ENCODE measurements at places on chromosomes 7 and 10. TPM values are rescaled to one million over a fixed set of nuclear protein-coding genes. Genes with fewer than 3 reads are reported as not detected.

GRCh38 chr10:70319183-70319582 is 35.4 kb upstream of the NPFFR1 start:
- no peaks in the 10 kb centered on the region for H3K27me3 ChIP-seq
- no peak overlapping the region for H3K27ac ChIP-seq
- no peaks in the 10 kb centered on the region for H3K4me1 ChIP-seq
- no peak overlapping the region for H3K4me3 ChIP-seq
- H3K36me3 ChIP-seq: no peaks in the 10 kb centered on the region

DNA sequence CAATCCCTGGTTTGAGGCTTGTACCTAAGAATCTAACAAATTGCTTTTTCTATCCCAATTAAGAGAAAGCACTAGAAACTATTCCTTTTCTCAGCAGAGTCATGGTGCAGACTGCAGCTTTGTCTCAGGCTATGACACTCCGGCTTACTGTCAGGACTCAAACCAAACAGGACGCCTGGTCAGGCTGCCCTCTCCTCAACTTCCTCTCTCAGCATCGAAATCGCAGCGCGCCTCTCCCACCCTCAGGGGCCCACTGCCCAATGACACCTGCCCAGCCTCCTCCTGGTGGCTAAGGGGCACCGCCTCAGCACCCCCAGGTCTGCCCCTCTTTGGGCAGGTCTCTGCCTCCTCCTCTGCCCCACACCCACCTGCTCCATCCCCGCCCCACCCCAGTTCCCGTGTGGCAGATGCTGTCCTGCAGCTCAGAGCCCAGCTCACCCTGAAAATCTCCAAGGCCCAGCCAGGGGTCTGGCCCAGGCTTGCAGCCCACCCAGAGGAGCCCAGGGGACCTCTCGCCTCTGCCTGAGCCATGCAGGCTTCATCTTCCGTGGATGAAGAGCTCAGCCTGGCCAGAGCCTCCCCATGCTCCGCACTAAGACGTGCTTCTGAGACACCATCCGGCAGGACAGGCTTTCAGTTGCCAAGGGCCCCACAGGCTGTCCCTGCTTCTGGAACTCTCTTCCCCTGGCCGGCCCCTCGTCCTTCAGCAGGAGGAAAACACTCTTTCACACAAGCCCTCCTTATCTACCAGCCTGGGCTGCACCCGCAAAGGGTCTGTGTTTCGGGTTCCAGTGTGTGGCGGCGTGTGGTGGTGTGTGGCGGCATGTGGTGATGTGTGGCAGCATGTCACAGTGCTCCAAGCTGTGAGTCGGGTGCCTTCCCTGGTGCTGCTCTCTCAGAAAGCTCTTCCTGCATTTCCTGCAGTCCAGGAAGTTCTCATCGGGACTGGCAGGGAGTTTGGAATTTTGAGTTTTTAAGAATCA is 16.4 kb upstream of the PTPRN2 start:
- no peaks in the 10 kb centered on the region for H3K4me1 ChIP-seq
- H3K27me3 ChIP-seq: no peaks in the 10 kb centered on the region
- no peak for DNase-seq

Gene UCMA
- not detected for total RNA-seq

DNA sequence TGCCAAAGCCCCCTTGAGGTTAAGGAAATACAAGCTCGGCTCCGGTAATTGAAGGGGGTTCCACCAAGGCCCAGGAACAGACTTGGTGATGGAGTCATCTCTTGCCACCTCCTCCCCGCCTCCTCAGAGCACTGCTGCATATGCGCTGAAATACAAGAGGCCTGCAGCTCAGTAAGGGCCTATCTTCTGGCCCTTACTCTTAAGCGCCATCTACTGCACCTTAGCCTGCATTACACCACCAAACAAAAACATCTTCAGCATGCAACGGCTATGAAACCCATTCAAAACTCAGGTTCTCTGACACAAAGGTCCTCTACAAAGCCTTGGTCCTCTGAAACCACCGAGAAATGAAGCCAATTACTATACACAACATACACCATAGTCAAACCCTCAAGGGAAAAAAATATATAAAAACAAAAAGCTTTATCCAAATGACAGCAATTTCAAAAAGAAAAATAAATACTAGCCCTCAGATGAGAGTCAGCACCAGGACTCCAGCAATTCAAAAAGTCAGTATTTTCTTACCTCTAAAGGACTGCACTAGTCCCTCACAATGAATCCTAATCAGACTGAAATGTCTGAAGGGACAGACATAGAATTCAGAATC is 176.8 kb upstream of the TBX20 start:
- H3K4me1 ChIP-seq: no peaks in the 10 kb centered on the region
- no peak overlapping the region for H3K27ac ChIP-seq
- H3K36me3 ChIP-seq: no peaks in the 10 kb centered on the region
- DNase-seq: no peak
- no peak overlapping the region for H3K4me3 ChIP-seq

- H3K27ac ChIP-seq: no peak overlapping the region
- no peak for DNase-seq
Measured at GRCh38 chr7:55092186-55092974, 73.6 kb downstream of the EGFR start.

- no peak overlapping the region for H3K4me3 ChIP-seq
- DNase-seq: no peak
- H3K27me3 ChIP-seq: no peaks in the 10 kb centered on the region
- no peak overlapping the region for H3K27ac ChIP-seq
- H3K36me3 ChIP-seq: no peaks in the 10 kb centered on the region
Measured at GRCh38 chr10:83990126-83990525, 149.2 kb upstream of the GHITM start.

- no peaks in the 10 kb centered on the region for H3K27me3 ChIP-seq
- DNase-seq: no peak
- H3K36me3 ChIP-seq: no peaks in the 10 kb centered on the region
- no peak overlapping the region for H3K4me3 ChIP-seq
Measured at GRCh38 chr10:72819053-72819452, 74.5 kb upstream of the OIT3 start.

- no peak overlapping the region for H3K27ac ChIP-seq
- DNase-seq: no peak
- H3K36me3 ChIP-seq: no peaks in the 10 kb centered on the region
- H3K4me1 ChIP-seq: no peaks in the 10 kb centered on the region
Measured at GRCh38 chr10:48934672-48935501, 4.8 kb downstream of the LRRC18 start.

DNA sequence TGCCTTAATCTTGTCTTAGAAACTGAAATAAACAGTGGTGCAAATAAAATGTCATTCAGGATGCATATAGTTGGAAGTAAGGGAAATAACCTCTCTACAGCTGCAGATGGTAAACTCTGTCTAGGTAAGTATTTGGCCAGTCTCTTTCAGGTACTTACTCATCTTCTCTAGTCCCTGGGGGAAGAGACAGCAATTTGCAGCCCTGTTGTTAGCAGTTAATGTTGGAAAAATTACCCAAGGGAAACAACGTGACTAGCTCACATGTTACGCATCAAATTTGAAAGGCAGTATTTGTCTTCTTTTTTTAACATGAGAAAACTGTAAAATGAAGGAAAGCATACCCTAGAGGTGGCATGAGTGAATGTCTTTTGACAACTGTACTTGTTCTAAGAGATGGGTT is 3.2 kb upstream of the HUS1 start:
- peaks cover 1% of the 10 kb centered on the region for H3K36me3 ChIP-seq
- DNase-seq: no peak
- H3K4me1 ChIP-seq: peaks cover 5% of the 10 kb centered on the region
- H3K27me3 ChIP-seq: no peaks in the 10 kb centered on the region
- no peak overlapping the region for H3K4me3 ChIP-seq

Gene CCNJ
- 6.2 TPM for total RNA-seq

Gene SPDYE16
- 0.31 TPM for total RNA-seq

DNA sequence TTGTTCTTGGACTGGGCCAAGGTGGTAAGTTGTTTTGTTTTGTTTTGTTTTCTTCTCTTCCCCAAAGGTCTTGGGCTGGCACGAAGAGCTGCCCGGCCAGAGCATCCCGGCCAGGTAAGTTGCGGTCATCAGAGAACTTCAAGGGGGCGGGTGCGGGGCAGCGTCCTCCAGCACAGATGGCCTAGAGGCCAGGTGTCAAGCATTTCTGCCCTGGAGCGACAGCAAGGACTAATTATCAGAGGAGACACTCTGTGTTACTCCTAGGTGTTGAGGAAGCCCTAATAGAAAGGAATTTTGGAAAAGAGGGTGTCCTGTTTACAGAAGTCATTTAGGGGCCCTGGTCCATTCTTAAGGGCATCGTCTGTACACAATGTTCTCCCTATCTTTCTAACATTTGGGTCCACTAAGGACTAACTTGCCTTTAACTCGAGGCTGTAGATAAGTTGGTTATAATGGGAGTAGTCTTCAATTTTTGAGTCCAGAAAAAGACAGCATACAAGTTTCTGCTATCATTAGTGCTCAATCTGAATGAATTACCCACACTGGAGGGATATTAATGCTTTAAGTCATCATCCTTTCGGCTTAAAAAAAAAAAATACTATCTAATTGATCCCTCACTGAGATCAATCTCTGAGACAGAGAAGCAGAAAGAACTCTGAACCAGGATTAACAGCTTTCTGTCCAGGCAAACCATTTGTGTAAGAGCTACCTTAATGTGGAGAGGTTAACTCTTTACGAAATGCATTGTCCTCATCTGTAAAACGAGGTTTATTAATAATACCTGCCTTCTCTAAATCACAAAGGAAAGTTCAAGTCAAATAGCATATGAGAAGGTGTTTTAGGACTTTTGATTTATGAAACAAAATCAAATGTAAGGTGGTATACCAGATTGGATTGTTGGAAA is 1.5 kb downstream of the ITGB8 start:
- H3K27ac ChIP-seq: peak overlapping the region; percentile 99
- DNase-seq: peak; percentile 62
- H3K27me3 ChIP-seq: no peaks in the 10 kb centered on the region

Gene FUOM
- total RNA-seq: 17.5 TPM

Gene HOXA13
- total RNA-seq: 0.44 TPM

Gene NPTX2
- 2.0 TPM for total RNA-seq

DNA sequence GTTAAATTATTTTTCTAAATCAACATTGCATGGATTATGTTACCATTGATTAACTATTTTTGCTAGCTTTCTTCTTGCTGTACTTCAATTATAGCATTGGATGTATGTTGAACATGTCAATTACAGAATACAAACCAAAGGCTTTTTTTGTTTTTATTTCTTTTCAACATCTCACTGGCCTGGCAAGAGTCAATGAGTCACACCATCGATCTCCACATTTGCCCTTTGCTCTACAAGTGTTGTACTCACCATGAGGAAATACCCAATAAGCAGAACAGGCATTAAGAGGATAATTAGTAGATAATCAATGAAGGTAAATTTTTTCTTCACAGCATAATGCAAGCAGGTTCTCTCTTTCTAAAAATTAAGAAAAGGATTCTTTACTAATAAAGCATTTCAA is 23.3 kb downstream of the ANKRD22 start:
- no peaks in the 10 kb centered on the region for H3K36me3 ChIP-seq
- no peak overlapping the region for H3K27ac ChIP-seq
- H3K4me1 ChIP-seq: no peaks in the 10 kb centered on the region
- DNase-seq: no peak

DNA sequence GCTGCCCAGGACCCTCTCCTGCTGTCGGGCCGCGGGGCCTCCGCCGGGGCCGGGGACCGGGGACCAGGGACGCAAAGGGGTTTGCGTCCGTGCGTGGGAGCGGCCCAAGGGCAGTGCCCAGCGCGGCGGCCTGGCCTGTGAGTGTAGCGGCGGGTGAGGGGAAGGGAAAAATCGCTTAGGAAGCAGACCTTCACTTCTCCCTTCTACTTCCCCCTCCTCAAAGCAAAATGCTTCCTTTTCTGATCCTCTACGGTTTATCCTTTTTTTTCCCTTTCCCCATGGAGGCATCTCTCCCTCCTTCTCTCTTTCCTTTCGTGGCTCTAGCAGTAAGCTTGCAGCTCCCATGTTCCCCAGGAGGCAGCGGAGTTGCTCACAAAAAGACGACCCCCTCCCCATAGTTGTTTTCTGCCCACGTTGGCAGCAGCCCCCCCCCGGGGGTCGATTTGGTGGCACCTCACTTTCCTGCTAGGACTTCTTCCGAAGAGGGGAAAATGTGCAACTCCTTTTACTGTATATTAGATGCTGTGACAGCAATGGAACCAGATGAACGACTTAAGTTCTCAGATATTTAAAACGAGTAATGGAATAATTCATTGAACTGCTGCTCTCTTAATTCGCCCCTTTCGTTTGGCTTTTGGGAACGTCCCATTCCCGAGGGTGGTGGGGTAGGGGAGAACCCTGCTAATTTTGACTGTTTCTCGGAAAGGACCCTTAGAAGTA is 724 bp downstream of the CAPZA2 start:
- peak; percentile 82 for DNase-seq
- no peaks in the 10 kb centered on the region for H3K27me3 ChIP-seq
- no peaks in the 10 kb centered on the region for H3K36me3 ChIP-seq

Gene NPC1L1
- total RNA-seq: 0.88 TPM

GRCh38 chr10:100148353-100149211 is 37.2 kb downstream of the ERLIN1 start:
- H3K27ac ChIP-seq: no peak overlapping the region
- no peaks in the 10 kb centered on the region for H3K4me1 ChIP-seq
- peaks cover 3% of the 10 kb centered on the region for H3K36me3 ChIP-seq
- no peak overlapping the region for H3K4me3 ChIP-seq

GRCh38 chr10:5563321-5563961 is 38.7 kb downstream of the CALML3 start:
- H3K4me1 ChIP-seq: no peaks in the 10 kb centered on the region
- no peak overlapping the region for H3K4me3 ChIP-seq
- H3K27ac ChIP-seq: no peak overlapping the region
- H3K36me3 ChIP-seq: no peaks in the 10 kb centered on the region

Gene C7orf33
- total RNA-seq: not detected

DNA sequence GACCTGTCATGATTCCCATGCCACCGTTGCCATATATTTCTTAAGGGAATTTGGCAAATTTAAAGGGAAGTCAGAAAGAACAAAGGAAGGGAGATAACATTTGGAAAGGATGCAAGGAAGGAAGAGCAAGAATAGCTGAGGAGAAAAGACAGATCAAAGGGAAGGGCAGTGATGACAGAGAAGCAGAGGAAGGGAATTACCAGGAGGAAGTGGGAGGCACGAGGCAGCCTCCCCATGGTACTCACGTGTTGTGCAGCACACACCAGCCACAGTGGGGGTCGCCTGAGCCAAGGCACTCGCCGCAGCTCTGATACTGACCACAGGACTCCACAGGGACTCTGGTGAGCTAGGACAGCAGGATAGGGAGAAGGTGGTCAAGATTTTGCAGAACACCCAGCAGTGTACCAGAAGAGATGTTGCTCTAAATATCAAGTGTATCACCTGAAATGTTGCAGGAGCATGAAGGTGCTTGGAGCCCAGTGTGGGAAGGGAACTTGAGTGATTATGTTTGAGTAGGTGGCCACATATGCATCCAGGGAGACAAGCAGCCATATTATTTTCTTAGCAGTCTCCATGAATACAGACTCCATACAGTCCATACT is 335.3 kb downstream of the PLXNA4 start:
- no peaks in the 10 kb centered on the region for H3K4me1 ChIP-seq
- DNase-seq: no peak
- no peaks in the 10 kb centered on the region for H3K27me3 ChIP-seq
- no peaks in the 10 kb centered on the region for H3K36me3 ChIP-seq
- H3K4me3 ChIP-seq: no peak overlapping the region

Data from kidney (tissue), 22 donors.